ENCODE measurements at places on chromosomes 12 and 14. TPM values are rescaled to one million over a fixed set of nuclear protein-coding genes. Genes with fewer than 3 reads are reported as not detected.

DNA sequence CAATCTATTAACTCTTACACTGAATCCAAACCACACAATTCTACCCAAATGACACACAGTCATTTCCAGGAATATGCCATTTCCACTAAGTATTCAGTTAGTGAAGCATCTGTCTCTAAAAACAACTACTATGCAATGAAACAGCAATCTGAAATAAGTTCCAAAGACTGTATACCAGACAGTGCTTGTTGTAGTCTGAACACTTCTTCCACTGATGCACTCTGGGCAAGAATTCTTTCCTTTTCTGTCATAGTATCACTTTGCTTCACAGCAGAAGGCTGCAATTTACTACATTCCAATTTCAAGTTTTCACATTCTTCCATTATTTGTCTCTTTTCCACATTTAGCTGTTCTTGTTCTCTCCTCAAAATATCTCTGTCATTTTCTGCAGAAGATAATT, 25.8 kb downstream of the TRIP11 start:
- DNase-seq: no peak
- no peak overlapping the region for H3K4me3 ChIP-seq
- peaks cover 20% of the 10 kb centered on the region for H3K36me3 ChIP-seq

The IPO8 gene
- 43.0 TPM for total RNA-seq

GRCh38 chr12:131060011-131060703, 106.5 kb downstream of the ADGRD1 start:
- peaks cover 1% of the 10 kb centered on the region for H3K27me3 ChIP-seq
- H3K4me3 ChIP-seq: no peak overlapping the region
- no peak for DNase-seq
- no peak overlapping the region for H3K27ac ChIP-seq

The TEX52 gene
- not detected for total RNA-seq

DNA sequence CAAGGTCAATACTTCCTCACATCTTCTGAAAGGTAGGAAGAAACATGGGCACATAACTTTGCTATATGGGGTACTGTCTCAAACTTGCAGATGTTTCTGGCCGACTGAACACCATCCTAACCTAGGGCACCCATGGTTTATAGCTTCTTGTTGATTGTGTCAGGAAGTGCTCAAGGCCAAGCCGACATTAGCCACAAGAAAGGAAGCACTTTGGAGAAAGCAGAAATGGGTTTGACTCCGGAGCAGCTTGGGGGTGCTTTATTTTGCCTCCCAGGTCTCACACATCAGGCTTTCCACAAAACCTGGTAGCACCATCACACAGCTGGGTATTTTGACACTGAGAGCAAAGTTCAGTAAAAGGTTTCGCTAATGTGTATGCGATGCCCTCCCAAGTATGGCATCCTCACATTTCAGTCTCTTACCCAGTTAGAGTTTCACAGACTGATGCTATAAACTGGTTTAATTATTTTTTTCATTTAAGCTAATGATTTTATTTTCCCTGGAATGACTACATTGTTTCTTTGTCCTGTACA, 25.2 kb upstream of the BHLHE41 start:
- H3K4me1 ChIP-seq: no peaks in the 10 kb centered on the region
- H3K27me3 ChIP-seq: no peaks in the 10 kb centered on the region
- H3K27ac ChIP-seq: no peak overlapping the region

DNA sequence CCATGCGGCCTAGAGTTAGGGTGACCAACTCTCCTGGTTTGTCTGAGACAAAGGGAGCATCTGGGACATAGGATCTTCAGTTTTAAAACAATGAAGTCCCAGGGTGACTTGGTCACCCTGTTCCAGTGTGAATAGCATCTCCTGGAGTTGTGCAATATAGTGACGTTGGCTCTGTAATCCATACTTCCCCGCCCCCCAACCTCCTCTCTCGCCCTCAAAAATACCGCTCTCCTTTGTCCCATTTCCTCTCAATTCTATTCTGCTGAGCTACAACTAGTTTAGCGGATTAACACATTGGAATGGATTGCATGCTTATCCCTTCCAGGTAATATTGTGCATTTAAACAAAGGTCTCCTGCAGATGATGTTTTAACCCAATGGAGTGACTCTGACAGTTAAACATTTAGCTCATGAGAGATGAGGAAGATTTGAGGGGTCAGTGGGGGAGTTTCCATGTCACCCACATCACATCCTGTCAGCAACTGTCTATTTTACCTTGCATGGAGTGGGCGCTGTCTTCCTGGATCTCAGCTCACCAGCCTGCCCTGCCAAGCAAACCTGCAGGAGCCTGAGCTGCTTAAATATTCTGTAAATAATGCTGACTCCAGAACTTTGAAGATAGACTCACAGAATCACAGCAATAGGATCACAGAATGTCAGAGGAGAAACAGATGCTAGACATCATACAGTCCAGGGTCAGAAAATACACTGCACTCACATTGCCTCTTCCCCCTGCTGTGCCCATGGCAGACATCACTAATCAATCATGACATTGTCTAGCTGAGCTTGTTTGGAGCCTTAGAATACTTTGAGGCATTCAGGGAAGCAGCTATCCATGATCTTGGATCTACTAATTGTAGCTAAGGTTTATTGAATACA, 43.0 kb downstream of the MAP1LC3B2 start:
- H3K4me3 ChIP-seq: no peak overlapping the region
- peaks cover 40% of the 10 kb centered on the region for H3K4me1 ChIP-seq

The TMED8 gene
- 9.9 TPM for total RNA-seq

- H3K27ac ChIP-seq: no peak overlapping the region
- no peaks in the 10 kb centered on the region for H3K4me1 ChIP-seq
Measured at GRCh38 chr14:30354439-30354838, 204.5 kb upstream of the G2E3 start.

The MORN3 gene
- total RNA-seq: 1.2 TPM

The PPP2R3C gene
- total RNA-seq: 29.1 TPM

The CARMIL3 gene
- 1.4 TPM for total RNA-seq

GRCh38 chr12:104480012-104480411, 23.3 kb downstream of the CHST11 start:
- H3K27me3 ChIP-seq: peaks cover 6% of the 10 kb centered on the region
- peaks cover 13% of the 10 kb centered on the region for H3K36me3 ChIP-seq
- peaks cover 13% of the 10 kb centered on the region for H3K4me1 ChIP-seq
- DNase-seq: no peak
- no peak overlapping the region for H3K27ac ChIP-seq
- H3K4me3 ChIP-seq: no peak overlapping the region

- no peaks in the 10 kb centered on the region for H3K4me1 ChIP-seq
- no peaks in the 10 kb centered on the region for H3K36me3 ChIP-seq
- no peak overlapping the region for H3K4me3 ChIP-seq
- H3K27me3 ChIP-seq: no peaks in the 10 kb centered on the region
- no peak for DNase-seq
Measured at GRCh38 chr12:25352083-25352918, 101.6 kb upstream of the KRAS start.

GRCh38 chr12:91982946-91983345, 162.7 kb downstream of the BTG1 start:
- H3K4me1 ChIP-seq: peaks cover 28% of the 10 kb centered on the region
- no peak overlapping the region for H3K27ac ChIP-seq
- no peaks in the 10 kb centered on the region for H3K36me3 ChIP-seq
- H3K27me3 ChIP-seq: no peaks in the 10 kb centered on the region
- no peak for DNase-seq
- H3K4me3 ChIP-seq: no peak overlapping the region

The RTL1 gene
- 0.18 TPM for total RNA-seq

- no peaks in the 10 kb centered on the region for H3K36me3 ChIP-seq
- H3K4me3 ChIP-seq: no peak overlapping the region
- peak overlapping the region; percentile 39 for H3K27ac ChIP-seq
- no peaks in the 10 kb centered on the region for H3K4me1 ChIP-seq
Measured at GRCh38 chr14:38357557-38357956, 101.7 kb upstream of the CLEC14A start.

- no peak overlapping the region for H3K27ac ChIP-seq
- peaks cover 27% of the 10 kb centered on the region for H3K36me3 ChIP-seq
- no peaks in the 10 kb centered on the region for H3K4me1 ChIP-seq
Measured at GRCh38 chr12:113179023-113179422, 6.3 kb downstream of the DDX54 start.

DNA sequence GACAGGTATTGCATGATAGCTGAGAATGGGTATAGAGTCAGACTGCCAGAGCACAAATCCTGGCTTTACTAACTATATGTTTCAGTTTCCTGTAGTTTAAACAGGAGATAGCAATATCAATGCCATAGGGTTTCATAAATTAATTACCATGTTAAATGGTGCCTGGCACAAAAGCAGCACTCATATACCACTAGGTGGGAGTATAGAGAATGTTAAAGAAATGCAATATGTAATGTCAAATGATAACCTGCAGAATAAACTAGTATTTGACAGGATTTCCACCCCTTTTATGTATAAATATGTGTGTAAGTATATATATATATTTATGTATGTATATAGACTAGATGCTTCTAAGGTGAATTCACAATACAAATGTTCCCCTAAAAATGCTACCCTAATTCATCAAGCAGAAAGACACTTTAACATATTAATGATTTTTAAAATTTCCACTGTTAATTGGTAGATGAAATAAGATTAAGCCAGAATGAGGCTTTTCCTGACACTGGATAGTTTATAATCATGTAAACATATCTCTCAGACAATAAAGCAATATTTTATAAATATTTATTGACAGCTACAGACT, 8.6 kb downstream of the WDR89 start:
- DNase-seq: no peak
- H3K4me1 ChIP-seq: no peaks in the 10 kb centered on the region
- H3K27ac ChIP-seq: no peak overlapping the region
- peaks cover 5% of the 10 kb centered on the region for H3K27me3 ChIP-seq

The ACOT4 gene
- total RNA-seq: 0.44 TPM

GRCh38 chr12:72057330-72057914, 118.8 kb downstream of the TPH2 start:
- H3K27ac ChIP-seq: no peak overlapping the region
- peaks cover 8% of the 10 kb centered on the region for H3K4me1 ChIP-seq
- no peaks in the 10 kb centered on the region for H3K27me3 ChIP-seq
- DNase-seq: no peak
- no peak overlapping the region for H3K4me3 ChIP-seq

GRCh38 chr12:119594399-119594730, 791 bp downstream of the TMEM233 start:
- peak overlapping the region; percentile 100 for H3K4me3 ChIP-seq
- peaks cover 52% of the 10 kb centered on the region for H3K4me1 ChIP-seq
- peaks cover 21% of the 10 kb centered on the region for H3K27me3 ChIP-seq
- peaks cover 27% of the 10 kb centered on the region for H3K36me3 ChIP-seq
- peak; percentile 36 for DNase-seq
- H3K27ac ChIP-seq: peak overlapping the region; percentile 96

- DNase-seq: no peak
- no peaks in the 10 kb centered on the region for H3K4me1 ChIP-seq
- no peak overlapping the region for H3K4me3 ChIP-seq
Measured at GRCh38 chr14:34489324-34489723, 27.3 kb upstream of the SPTSSA start.

DNA sequence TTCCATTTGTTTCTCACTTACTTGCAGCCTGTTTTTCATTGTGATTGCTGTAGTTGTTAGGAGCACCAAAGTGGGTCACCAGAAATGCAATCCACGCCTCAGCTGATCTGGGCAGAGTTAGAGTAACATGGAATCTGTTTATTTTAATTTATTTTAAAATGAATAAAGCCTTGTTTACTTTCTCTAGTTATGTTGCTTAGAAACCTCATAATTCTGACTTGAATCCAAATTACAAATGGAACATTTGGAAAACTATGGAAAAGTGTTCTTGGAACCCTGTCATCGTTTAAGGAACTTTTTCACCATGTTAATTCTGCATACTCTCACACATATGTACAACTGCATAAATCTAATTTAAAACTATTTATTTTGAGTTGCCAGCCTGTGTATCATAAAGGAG, 92.2 kb upstream of the DAAM1 start:
- peaks cover 5% of the 10 kb centered on the region for H3K4me1 ChIP-seq
- H3K4me3 ChIP-seq: no peak overlapping the region
- no peak overlapping the region for H3K27ac ChIP-seq
- DNase-seq: no peak
- H3K36me3 ChIP-seq: no peaks in the 10 kb centered on the region
- no peaks in the 10 kb centered on the region for H3K27me3 ChIP-seq

GRCh38 chr12:3097186-3097804, 20.1 kb downstream of the TSPAN9 start:
- peaks cover 27% of the 10 kb centered on the region for H3K36me3 ChIP-seq
- peaks cover 8% of the 10 kb centered on the region for H3K27me3 ChIP-seq
- H3K4me3 ChIP-seq: no peak overlapping the region
- H3K27ac ChIP-seq: peak overlapping the region; percentile 44
- H3K4me1 ChIP-seq: peaks cover 53% of the 10 kb centered on the region
- peak; percentile 50 for DNase-seq

The LMNTD1 gene
- total RNA-seq: not detected

Data from endothelial cell (in vitro differentiated cells).